PC-9 (cell line): ENCODE measurements at places on chromosomes 3 and 15. TPM values are rescaled to one million over a fixed set of nuclear protein-coding genes. Genes with fewer than 3 reads are reported as not detected.

- H3K36me3 ChIP-seq: no peaks in the 10 kb centered on the region
- DNase-seq: no peak
- H3K4me1 ChIP-seq: peaks cover 20% of the 10 kb centered on the region
- no peak overlapping the region for H3K4me3 ChIP-seq
Observed at GRCh38 chr3:46049093-46049492, 21.8 kb upstream of the XCR1 start.

LSMEM2 gene
- total RNA-seq: 0.35 and 0.55 TPM in 2 replicates

- no peaks in the 10 kb centered on the region for H3K27me3 ChIP-seq
- H3K27ac ChIP-seq: no peak overlapping the region
- H3K4me1 ChIP-seq: peaks cover 14% of the 10 kb centered on the region; the same call in 1 of the 2 replicates
- 0 out of 2 replicates have a peak, but pooled peaks cover 9% of the 10 kb centered on the region for H3K36me3 ChIP-seq
Observed at GRCh38 chr3:45664578-45664977, 24.6 kb upstream of the SACM1L start.

- H3K27ac ChIP-seq: no peak overlapping the region
- DNase-seq: no peak
- H3K27me3 ChIP-seq: no peaks in the 10 kb centered on the region
- H3K4me1 ChIP-seq: no peaks in the 10 kb centered on the region
Observed at GRCh38 chr3:51682526-51682925, 11.5 kb downstream of the TEX264 start.

ZBTB20 gene
- total RNA-seq: 23.4 and 26.5 TPM in 2 replicates

LIPH gene
- total RNA-seq: 38.4 and 44.7 TPM in 2 replicates

DNA sequence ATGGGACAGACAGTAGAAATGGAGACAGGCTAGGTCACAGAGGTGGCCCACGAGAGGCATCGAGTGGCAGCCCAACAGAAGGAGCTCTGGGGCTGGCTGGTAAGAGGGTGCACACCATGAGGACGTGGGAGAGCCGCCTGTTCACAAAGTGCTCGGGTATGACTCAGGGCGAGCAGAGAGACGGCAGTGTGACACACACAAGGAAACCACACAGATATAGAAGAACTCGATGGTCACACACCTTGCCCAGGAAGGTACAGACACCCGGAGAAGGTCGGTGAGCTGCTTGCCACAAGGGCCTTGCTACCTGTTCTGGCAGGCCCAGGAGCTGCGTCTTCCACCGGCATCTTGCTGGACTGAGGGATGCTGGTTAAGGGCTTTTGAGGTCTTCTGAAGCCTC, 50.2 kb downstream of the CA12 start:
- H3K36me3 ChIP-seq: no peaks in the 10 kb centered on the region
- no peaks in the 10 kb centered on the region for H3K4me1 ChIP-seq
- H3K4me3 ChIP-seq: no peak overlapping the region
- DNase-seq: no peak
- H3K27me3 ChIP-seq: no peaks in the 10 kb centered on the region

GRCh38 chr3:57019057-57019456, 41.4 kb upstream of the SPATA12 start:
- no peak overlapping the region for H3K27ac ChIP-seq
- H3K36me3 ChIP-seq: no peaks in the 10 kb centered on the region
- H3K4me1 ChIP-seq: peaks cover 32% of the 10 kb centered on the region
- no peak for DNase-seq
- H3K4me3 ChIP-seq: no peak overlapping the region
- H3K27me3 ChIP-seq: no peaks in the 10 kb centered on the region

AMOTL2 gene
- total RNA-seq: 147 and 221 TPM in 2 replicates

KPNA4 gene
- total RNA-seq: 49.2 and 61.0 TPM in 2 replicates

DNA sequence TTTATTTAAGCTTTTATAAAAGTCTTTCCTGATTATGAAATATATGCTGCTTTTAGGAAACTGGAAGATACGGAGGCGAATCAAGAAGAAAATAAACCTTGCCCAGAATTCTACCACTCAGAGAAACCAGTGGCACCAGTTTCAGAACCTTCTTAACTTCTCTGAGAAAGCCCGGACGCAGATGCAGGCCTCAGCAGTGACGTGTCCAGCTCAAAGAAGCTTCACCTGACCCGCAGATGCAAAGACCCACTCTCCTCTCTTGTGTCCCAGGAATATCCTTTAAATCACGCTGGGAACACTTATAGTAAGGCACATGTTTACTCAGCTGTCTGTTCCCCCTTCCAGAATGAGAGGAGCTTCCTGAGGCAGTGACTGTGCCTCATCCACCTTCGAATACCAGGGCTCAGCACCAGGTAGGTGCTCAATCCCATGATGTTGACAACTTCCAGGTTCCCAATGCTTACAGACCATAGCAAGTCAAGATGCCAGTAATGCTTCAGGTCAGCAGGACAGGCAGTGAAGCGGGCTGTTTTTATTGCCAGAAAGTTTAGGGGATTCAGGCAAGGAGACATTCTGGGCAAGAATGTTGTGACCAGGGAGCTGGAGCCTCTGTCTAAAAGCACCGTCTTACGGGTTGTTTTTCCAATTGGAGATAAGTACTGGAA, 39.9 kb upstream of the LDHAL6B start:
- no peaks in the 10 kb centered on the region for H3K36me3 ChIP-seq
- no peak overlapping the region for H3K27ac ChIP-seq
- H3K4me3 ChIP-seq: no peak overlapping the region
- peaks cover 17% of the 10 kb centered on the region for H3K4me1 ChIP-seq

NMD3 gene
- 56.5 and 64.2 TPM in 2 replicates for total RNA-seq

- H3K27ac ChIP-seq: no peak overlapping the region
- H3K36me3 ChIP-seq: no peaks in the 10 kb centered on the region
- 0 out of 2 replicates have a peak, but pooled peaks cover 3% of the 10 kb centered on the region for H3K4me1 ChIP-seq
- no peaks in the 10 kb centered on the region for H3K27me3 ChIP-seq
- H3K4me3 ChIP-seq: no peak overlapping the region
Observed at GRCh38 chr3:186746008-186746407, 28.8 kb downstream of the KNG1 start.

MAN2C1 gene
- total RNA-seq: 94.3 and 143 TPM in 2 replicates

PAQR5 gene
- 4.9 and 5.1 TPM in 2 replicates for total RNA-seq

BOC gene
- 3.0 and 6.2 TPM in 2 replicates for total RNA-seq

GRCh38 chr3:49295489-49296058, 18.5 kb upstream of the C3orf62 start:
- peaks cover 4% of the 10 kb centered on the region; the same call in 1 of the 2 replicates for H3K36me3 ChIP-seq
- H3K4me3 ChIP-seq: no peak overlapping the region
- no peaks in the 10 kb centered on the region for H3K4me1 ChIP-seq
- H3K27me3 ChIP-seq: no peaks in the 10 kb centered on the region

DNA sequence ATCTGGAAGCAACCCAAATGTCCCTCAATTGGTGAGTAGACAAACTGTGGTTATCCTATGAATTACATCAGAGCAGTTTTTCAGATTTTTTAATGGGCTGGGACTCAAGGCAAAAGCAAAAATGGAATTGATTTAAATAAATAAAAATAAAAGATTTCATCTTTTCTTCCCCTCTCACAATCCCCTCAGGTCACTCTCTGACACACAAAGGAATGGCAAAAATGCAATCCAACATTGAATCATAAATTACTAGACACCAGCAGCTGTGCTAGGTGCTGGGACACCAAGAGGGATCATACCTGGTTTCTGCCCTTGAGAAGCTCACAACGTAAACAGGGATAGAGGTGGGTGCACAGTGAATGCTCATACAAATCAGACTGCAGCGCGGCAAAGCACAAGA, 58.8 kb downstream of the CPN2 start:
- no peak for DNase-seq
- H3K4me3 ChIP-seq: no peak overlapping the region
- peaks cover 52% of the 10 kb centered on the region for H3K4me1 ChIP-seq
- H3K27ac ChIP-seq: 0 out of 2 replicates have a peak overlapping the region, but pooled peaks have one; percentile 15
- H3K36me3 ChIP-seq: no peaks in the 10 kb centered on the region
- H3K27me3 ChIP-seq: no peaks in the 10 kb centered on the region

EPM2AIP1 gene
- total RNA-seq: 9.2 and 10.5 TPM in 2 replicates

- H3K4me1 ChIP-seq: peaks cover 53% of the 10 kb centered on the region
- peak; percentile 88 for DNase-seq
- H3K27ac ChIP-seq: peak overlapping the region; percentile 95
- H3K27me3 ChIP-seq: no peaks in the 10 kb centered on the region
- H3K36me3 ChIP-seq: no peaks in the 10 kb centered on the region
Observed at GRCh38 chr15:83380682-83381081, 66.5 kb upstream of the SH3GL3 start.

- no peak for DNase-seq
- H3K27me3 ChIP-seq: no peaks in the 10 kb centered on the region
- no peak overlapping the region for H3K27ac ChIP-seq
- no peaks in the 10 kb centered on the region for H3K36me3 ChIP-seq
- H3K4me1 ChIP-seq: no peaks in the 10 kb centered on the region
Observed at GRCh38 chr3:85037203-85037602, 78.4 kb downstream of the CADM2 start.

GRCh38 chr3:117355566-117355965, 646.0 kb downstream of the TUSC7 start:
- no peaks in the 10 kb centered on the region for H3K36me3 ChIP-seq
- no peak for DNase-seq
- no peak overlapping the region for H3K4me3 ChIP-seq
- H3K4me1 ChIP-seq: no peaks in the 10 kb centered on the region
- H3K27me3 ChIP-seq: no peaks in the 10 kb centered on the region

MEIS2 gene
- 25.0 and 29.1 TPM in 2 replicates for total RNA-seq

DNA sequence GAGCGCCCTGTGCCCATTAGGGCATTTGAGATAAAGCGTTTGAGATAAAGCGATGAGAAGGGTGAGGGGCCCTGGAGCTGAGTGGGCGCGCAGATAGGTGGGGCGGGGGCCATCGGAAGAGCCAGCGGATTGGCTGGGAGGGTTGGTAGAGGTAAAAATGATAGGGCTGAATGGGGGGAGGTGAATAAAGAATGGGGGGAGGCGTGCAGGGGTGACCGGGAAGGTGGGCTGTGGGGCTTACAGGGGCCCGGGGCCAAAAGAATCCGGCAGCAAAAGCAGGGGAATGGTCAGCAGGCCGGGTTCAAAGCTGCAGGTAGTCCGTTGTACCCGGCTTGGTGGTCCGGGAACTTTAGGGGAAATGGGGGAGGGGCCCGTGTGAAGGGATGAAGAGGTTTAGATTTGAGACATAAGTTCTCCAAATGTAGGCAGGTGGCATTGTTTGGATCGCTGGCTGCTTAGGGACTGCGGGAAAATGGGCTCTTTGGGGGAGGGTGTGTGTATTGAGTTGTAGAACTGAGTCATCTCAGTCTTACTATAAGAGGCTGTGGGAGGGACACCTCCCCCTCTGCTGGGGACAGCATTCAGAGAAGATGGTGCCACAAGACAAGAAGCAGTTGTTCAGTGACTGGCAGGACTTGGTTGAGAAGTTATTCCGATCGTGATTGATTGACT, 610 bp downstream of the ARID3B start:
- DNase-seq: peak; percentile 59
- H3K36me3 ChIP-seq: no peaks in the 10 kb centered on the region
- H3K4me1 ChIP-seq: peaks cover 17% of the 10 kb centered on the region
- H3K4me3 ChIP-seq: peak overlapping the region; percentile 98

DNA sequence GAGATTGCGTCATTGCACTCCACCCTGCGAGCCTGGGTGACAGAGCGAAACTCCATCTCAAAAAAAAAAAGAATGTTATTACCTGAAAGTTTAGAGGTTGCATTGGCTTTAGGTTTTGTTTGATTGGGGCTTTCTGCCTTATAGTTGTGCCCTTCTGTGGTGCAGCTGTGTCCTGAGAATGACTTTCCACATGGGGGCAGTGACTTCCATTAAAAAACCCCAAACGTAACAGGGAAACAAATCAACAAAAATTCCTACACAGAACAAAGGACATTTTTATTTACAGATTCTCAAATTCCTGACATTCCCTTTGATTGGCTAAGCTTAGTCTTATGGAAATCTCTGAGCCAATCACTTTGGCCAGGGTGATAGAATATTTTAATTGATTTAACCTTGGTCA, 154.1 kb upstream of the GPR149 start:
- H3K27me3 ChIP-seq: no peaks in the 10 kb centered on the region
- DNase-seq: no peak
- H3K36me3 ChIP-seq: no peaks in the 10 kb centered on the region
- H3K4me1 ChIP-seq: no peaks in the 10 kb centered on the region
- H3K27ac ChIP-seq: no peak overlapping the region

GRCh38 chr15:99209326-99209725, 40.1 kb downstream of the TTC23 start:
- H3K36me3 ChIP-seq: no peaks in the 10 kb centered on the region
- H3K27ac ChIP-seq: no peak overlapping the region
- H3K4me1 ChIP-seq: no peaks in the 10 kb centered on the region
- H3K4me3 ChIP-seq: no peak overlapping the region
- H3K27me3 ChIP-seq: no peaks in the 10 kb centered on the region

ROPN1 gene
- not detected in 2 replicates for total RNA-seq
